ENCODE measurements at places on chromosomes 1 and 21.

GRCh38 chr1:152739841-152740240, 18.0 kb upstream of the KPRP start:
- DNase-seq: no peak

- no peak for DNase-seq
Observed at GRCh38 chr21:36347962-36348328, 27.9 kb downstream of the MORC3 start.

DNA sequence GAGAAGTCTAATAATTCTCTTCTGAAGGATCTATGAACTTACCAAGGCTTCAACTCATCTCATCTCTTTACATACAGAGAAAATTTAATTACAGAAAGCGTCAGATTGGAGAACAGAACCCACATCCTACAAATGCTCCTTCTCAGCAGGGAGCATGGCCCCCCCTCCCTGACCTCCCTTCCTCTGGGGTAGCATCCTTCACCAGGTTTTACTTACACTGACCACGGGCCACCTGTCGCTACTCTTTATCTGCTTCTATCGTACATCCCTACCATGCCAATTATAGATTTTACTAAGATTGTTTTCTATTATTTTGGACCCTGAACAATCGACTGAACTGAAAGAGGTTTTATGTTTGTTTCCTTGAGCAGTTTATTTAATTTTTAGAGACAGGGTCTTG, 25.8 kb downstream of the RIPPLY3 start:
- no peak for DNase-seq

GRCh38 chr1:64935551-64936155, 30.7 kb downstream of the JAK1 start:
- DNase-seq: no peak

DNA sequence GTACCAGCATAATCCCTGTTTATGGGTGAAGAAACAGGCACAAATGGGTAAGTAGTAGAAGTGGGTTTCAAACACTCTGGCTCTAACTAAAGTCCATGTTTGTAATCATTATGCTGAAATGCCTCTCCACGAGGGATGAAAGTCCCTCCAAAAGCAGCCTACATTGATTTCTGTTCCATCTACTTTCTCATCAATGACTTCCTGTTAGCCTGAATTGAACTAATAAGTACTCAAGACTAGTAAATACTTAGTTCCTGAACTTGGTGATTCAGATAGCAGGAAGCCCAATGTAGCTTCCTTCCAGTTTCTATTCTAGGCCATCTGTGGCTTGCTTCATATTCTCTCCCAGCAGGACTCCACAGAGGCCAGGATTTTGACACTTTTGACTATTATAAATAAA, 11.3 kb upstream of the BACH1 start:
- no peak for DNase-seq

- no peak for DNase-seq
Observed at GRCh38 chr1:234997201-234997895, 131.3 kb downstream of the TOMM20 start.

GRCh38 chr1:118158924-118159323, 26.1 kb downstream of the SPAG17 start:
- DNase-seq: no peak

DNA sequence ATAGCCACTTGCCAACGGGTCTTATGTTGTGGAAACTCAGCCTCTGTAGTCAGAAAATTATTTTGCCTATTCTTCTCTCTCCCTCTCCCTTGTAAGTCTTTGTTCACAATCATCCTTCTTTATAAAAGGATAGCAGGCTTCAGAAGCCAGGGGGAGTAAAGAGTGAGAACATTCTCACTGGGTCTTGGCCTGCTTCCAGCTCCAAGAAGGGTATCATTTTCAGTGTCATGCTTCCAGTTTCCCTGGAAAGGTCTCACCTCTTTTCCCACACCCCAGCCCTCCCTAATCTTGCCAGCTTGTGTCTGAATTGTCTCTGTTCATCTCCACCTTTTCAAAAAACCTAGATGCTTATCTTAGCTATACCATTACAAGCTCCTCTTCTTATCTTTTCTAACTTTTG, 346.2 kb upstream of the LRRC7 start:
- DNase-seq: no peak

DNA sequence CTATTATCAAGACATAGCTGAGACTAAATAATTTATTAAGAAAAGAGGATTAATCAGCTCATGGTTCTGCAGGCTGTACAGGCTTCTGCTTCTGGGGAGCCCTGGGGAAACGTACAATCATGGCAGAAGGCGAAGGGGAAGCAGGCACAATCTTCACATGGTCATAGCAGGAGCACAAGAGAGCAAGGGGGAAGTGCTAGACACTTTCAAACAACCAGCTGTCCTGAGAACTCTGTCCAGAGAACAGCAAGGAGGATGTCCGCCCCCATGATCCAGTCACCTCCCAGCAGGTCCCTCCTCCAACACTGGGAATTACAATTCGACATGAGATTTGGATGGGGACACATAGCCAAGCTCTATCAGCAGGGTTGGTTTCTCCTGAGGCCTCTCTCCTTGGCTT, 10.3 kb upstream of the SLC45A1 start:
- DNase-seq: no peak

DNA sequence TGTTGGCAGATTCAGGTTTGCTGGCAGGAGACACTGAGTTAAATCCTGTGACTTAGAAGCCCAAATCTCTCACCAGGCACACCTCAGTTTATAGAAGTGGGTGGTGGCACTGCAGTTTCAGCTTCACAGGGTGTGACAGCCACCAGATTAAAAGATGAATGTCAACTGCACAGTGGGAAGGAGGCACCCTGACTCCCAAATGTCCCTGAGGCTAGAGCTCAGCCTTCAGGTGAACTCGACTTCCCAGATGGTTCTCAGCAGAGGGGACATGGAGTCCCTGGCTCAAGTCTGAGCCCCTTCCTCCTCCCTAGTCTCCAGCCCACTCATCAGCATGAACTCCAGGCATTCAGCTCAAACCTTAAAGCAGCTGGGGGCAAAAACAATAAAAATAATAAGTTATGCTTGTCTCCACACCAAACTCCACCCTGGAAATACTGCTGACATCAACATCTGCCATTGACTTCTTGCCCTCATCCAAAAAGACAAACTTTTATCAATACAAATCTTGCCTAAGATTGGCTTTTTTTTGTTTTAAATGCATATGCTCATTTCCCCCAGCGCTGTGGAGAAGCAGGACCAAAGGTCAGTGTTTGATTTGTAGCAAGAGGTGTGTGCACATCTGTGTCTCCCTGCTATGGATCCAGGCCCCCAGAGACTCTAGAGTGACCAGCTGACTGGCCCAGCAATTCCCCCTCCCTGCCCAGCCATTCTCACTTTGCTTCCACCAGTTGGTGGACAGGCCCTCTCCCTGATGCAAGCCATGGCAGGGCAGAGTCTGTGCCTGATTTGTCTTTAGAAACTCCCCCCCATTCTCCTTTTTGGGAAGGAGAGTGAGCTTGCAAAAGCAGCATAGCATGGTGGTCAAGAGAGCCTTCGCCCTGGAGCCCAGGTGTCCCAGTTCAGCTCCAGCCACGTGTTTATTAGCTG, 18.5 kb upstream of the S100A7 start:
- DNase-seq: no peak

DNA sequence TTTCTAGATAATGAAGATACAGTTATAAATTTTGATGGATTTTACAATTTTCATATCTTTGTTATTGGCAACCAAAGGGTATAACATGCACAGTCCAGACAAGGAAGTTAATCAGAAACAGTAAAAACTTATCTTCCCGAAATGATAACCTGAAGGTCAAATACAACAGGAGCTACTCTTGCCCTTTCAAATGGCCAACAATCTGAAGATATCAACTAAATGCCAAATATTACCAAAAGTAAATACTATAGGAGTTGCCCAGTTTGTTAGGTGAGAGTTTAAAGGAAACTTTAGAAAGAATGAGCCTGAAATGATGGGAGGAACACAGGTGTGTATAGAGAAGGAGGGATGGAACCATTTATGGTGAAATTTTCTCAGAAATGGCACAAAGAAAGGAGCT, 153.2 kb downstream of the RGS7 start:
- DNase-seq: no peak

DNA sequence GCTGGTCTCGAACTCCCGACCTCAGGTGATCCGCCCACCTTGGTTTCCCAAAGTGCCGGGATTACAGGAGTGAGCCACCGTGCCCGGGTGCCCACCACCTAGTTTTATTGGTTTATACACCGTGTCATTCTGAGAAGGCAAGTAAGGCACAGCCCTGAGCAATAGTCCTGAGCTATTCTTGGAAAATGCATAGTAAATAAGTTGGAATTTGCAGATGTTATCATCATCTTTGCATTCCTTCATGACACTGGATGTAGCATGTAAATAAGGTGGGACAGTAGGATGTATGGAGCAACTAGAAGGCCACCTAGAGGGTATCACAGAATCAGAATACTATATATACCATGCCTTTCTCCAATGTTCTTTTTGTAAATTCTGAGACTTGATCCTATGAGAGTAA, 11.0 kb downstream of the TOR1AIP2 start:
- no peak for DNase-seq

DNA sequence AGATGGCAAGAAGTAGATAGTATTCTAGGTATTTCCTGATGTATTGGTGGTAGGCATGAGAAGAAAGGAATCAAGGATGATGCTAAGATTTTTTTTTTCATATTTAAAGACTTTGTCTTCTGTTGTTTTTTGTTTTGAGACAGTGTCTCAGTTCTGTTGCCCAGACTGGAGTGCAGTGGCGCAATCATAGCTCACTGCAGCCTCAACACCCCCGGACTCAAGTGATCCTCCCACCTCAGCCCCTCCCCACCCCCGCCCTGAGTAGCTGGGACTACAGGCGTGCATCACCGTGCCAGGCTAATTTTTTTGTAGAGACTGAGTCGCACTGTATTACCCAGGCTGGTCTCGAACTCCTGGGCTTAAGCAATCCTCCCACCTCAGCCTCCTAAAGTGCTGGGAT, 2.8 kb upstream of the CAPZB start:
- no peak for DNase-seq

GRCh38 chr1:212700892-212701819, 1.5 kb upstream of the BATF3 start:
- no peak for DNase-seq

DNA sequence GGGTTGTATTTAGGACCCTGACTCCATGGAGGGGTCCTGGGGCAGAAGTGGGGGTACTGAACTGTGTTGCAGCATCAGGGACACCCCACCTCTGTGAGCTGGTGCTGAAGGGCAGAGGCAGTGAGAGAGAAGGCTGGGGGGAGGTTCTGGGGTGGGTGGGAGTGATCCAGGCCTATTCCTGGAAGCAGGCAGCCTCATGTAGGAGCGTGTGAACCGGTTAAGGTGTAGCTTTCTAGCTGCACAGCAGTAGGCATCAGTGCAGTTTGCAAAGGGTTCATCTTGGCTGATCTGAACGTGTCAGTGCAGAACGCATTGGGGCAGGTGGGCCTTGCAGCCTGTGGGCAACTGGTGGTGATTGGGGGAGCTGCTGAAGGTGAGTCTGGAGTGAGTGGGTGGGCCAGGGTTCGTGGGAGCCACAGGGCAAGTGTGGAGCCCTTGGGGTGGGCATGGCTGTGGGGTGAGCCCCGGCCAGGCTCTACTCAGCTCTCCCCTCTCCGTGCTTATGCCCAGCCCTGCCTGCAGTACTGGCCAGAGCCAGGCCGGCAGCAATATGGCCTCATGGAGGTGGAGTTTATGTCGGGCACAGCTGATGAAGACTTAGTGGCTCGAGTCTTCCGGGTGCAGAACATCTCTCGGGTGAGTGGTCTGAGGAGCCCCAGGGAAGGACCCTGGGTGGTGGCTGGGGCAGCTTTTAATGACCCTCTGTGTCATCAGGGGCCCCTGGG, 86.7 kb downstream of the PTPRU start:
- DNase-seq: no peak

DNA sequence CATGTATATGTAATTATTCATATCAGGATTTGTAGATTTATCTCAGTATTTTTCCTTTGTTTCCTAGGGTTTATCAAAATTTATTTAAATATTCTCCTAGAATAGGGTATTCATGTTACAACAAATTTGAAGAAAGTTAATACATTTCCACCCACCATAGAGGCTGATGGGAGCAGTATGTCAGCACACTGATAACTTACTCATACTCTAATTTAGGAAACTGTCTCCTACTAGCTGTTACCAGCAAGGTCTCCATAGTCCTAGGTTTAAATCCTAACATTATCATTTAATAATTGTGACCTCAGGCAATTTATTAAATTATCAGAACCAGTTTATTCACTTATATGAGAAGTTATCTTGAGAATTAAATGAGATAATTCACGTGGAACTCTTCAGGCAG, 127.0 kb downstream of the USP25 start:
- no peak for DNase-seq

DNA sequence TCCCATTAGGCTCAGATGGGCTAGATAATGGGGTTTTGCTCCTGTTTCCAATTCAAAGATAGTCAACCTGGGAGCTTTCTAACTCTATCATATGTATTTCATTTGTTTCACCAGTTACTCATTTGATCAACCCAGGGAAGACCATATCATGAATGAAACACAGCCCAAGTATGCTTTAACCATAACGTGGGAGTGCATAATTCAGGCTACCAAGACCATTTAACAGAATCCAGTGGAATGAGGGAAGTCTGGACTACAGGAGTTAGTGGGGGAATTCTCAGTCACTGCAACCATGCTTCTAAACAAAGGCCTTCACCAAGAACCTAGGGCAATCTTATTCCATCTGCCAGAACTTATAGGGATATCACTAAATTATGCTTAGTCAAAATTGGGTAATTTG, 15.0 kb upstream of the SLC16A1 start:
- no peak for DNase-seq
